Effector CD8-positive, alpha-beta T cell (primary cell): ENCODE measurements at places on chromosomes 6 and 20.
A peak's percentile ranks its signal among the peaks of the same experiment; 100 is the strongest.

GRCh38 chr20:24661255-24661654, 191.8 kb downstream of the SYNDIG1 start:
- DNase-seq, result no peak

DNA sequence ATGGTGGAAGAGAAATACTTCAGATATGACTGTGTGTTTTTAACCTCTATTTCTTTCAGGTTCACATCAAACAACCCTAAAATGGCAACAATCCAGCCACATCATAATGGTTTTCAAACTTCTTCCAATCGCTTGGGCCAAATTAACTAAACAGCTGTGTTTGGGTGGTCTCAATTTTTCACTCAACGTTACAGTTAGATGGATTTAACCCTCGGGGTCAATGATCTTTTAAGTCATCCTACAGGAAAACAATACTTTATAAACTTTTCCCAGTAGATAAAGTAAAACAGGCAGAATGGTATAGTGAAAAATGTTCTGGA, 60.4 kb downstream of the EPB41L2 start:
- DNase-seq, result no peak

GRCh38 chr6:133218852-133219251, 22.3 kb upstream of the EYA4 start:
- DNase-seq, result no peak

DNA sequence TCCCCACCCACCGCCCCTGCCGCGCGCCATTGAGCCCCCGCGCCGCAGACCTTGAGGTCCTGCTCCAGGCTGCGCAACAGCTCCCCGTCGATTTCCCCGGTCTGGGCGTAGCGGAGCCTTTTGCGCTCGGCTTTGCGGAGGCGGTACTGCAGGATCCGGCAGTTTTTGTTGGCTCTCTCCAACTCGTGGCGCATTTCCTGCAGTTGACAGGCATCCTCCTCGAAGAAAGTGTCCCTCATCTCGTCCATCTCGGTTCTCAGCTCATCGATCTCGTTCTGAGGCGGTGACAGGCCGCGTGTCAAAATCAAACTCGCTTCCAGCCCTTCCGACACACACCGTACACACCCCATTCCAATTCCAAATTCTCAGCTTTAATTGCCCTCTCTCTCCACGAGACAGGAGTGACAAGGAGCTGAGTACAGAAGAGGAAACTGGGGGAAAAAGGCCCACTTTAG, 4.3 kb downstream of the MTCL3 start:
- DNase-seq, result no peak

DNA sequence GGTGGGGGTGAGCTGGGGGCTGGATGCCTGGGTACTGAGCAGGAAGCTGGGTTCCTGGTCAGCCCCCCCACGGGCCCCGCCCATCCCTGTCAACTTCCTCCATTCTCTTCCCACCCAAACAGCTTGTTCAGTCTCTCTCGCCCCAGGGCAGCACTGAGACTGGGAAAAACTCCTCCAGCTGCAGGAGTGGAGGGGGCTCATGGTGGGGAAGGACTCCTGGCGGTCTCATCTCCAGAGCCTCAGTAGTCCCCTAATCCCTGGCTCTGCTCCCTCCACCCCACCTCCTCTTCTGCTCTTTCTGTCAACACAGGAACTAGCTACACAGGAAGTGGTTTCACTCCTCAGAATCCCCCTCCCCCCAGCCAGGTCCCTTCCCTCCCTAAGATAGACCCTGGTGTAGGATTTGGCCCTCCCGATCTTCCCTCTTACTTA, at the start of gene GPSM3:
Gene GPSM3, minus strand, starts transcription at position 36 of the 432 bp plus-strand sequence. CDS start 130 bp downstream, outside the sequence.
- DNase-seq, result peak; percentile 37

DNA sequence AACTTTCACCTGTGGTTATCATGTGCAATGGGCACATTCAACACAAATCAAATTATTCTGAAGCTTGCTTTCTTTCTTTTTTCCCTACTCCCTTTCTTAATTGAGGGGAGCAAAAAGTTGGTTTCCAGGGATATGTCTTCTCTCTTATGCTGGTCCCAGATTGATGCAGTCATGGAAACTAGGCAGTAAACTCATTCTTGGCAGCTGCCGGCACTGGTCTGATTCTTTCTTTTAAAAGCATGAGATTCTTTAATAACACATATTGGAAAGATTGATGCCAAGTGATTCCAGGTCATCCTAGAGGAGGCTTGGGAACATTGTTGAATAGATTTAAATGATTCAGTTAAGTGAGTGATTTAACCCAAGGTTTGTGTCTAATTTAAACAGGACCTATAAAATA, 29.0 kb downstream of the PTPRA start:
- no peak for DNase-seq

GRCh38 chr6:105896052-105896820, 189.9 kb upstream of the PRDM1 start:
- DNase-seq, result no peak

DNA sequence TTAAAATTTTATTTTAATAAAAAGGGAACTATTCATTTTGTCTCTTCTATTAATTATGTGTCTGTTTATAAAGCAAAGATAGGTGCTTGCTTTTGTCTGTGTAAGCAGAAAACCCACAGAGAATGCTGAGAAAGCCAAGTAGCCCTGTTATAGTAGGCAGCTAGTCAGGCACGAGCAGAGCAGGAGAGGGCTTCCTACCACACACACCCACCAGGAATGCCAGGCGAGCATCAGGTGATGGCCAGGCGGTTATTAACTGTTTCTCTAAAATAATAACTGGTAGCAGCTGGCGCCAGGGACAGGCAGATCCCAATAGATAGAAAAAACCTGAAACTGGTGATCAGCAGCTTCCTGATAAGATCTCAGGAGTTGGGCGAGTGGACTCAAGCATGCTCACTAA, 15.7 kb downstream of the C6orf15 start:
- DNase-seq, result no peak

DNA sequence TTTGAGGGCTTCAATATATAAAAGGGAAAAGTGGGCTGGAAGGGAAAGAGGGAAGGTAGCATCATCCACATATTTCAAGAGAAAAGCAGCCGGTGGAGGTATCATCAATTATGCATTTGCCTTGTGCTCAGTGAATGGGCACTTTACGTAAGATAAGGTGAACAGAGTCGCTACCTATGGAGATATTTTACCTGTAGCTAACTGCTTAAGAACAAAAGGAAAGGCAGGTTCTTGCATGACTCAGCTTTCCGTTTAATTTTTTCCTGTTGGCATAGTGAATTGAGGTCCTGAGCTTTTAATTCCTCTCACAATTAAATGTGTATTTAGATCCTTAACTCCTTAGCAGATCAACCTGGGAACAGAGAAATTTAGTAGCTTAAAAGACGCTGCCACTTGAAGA, 25.5 kb upstream of the PLCB4 start:
- no peak for DNase-seq

DNA sequence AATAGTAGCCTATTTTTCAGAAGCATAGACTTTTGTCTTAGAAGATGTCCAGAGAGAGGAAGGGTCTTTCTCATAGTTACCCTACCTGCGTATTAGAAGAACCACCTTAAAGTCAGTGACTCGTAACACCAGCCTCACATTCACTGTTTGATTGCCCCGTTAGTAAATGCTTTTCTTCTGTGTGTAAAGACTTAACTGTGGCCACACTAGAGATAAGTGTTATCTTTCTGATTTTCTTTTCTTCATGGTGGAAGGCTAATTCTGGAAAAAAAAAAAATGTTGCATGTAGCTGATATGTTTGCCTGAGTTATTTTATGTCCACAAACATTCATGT, 83.9 kb downstream of the SAMD3 start:
- DNase-seq, result no peak

DNA sequence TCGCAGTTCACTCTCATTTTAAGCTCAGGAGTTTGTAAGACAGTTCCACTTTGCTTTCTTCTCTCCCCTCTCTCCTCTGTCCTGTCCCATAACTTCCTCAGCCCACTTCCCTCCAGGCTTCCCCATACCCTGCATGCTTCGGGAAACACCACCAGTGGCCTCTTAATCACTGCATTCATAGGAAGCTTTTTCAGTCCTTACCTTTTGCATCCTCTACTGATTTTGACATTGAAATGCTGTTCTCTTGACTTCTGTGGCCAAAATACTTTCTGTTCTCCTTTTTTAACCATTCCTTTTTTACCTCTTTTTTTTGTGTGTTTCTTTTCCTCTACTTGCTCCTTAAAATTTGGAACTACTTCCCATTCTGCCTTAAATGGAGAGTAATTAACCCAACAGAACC, 69.7 kb downstream of the HIVEP1 start:
- DNase-seq, result no peak

- no peak for DNase-seq
These were observed 6.8 kb downstream of the BNIP5 start for GRCh38 chr6:36329798-36330291.

DNA sequence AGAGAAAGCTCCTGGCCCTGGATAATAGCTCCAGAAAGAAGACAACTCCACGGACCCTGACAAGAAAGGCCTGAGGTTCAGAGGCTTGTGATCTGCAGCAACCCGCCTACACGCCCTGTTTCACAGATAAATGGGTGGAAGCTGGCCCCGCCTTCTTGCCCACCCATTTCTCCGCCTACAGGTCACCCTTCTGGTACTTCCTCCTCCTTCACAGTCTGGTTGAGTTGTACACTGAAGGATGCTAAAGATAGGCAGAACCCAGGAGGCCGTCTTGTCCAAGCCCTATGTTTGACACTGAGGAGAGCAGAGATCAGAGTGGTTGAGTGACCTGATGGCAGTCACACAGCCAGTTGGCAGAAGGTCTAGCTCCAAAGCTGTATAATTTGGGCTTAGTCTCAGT, 34.2 kb upstream of the MDGA1 start:
- no peak for DNase-seq

GRCh38 chr6:1200081-1200408, 111.9 kb upstream of the FOXQ1 start:
- DNase-seq, result no peak

- DNase-seq, result no peak
These were observed 175.1 kb downstream of the ARHGAP18 start for GRCh38 chr6:129534926-129535325.

- no peak for DNase-seq
These were observed 150.7 kb downstream of the RIMS1 start for GRCh38 chr6:72037006-72037405.

DNA sequence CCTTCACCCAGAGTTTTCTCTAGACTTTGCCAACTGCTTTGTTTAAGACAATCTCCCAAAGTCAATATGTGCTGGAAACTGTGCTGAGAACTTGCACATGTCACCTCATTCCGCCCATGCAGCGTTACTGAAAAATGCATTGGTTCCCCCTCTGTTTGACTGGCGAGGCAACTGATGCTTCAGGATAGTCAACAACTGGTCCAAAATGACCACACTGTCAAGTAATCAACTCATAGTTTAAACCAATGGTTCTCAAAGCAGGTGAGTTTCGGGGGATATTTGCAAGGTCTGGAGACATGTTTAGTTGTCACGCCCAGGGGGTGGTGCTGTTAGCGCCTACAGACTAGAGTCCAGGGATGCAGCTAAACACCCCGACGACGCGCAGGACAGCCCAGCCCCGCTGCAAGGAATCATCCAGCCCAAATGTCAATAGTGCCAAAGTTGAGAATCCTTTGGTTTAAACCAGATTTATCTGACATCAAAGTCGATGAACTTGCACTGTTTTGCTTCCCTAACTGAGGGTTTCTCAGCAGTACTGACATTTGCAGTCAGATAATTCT, 170.0 kb downstream of the ZNF217 start:
- no peak for DNase-seq

DNA sequence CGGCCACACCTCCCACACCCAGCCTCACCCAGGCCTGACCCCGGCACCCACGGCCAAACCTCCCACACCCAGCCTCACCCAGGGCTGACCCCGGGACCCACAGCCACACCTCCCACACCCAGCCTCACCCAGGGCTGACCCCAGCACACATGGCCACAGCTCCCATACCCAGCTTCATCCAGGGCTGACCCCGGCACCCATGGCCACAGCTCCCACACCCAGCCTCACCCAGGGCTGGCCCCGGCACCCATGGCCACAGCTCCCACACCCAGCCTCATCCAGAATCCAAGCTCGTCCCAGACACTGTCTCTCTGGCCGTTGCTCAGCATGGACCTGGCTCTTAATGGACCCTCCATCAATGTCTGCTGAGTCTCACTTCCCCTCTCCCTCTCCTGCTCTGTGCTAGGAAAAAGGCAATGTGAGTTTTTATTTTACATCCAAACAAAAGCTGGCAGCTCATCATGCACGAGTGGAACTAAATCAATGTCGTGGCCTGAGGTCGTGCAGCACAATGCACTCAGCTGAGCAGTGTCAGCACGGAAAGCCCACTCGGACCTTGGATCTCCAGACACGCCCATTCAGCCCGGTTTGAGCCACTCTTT, 36.1 kb downstream of the NINL start:
- DNase-seq, result no peak

DNA sequence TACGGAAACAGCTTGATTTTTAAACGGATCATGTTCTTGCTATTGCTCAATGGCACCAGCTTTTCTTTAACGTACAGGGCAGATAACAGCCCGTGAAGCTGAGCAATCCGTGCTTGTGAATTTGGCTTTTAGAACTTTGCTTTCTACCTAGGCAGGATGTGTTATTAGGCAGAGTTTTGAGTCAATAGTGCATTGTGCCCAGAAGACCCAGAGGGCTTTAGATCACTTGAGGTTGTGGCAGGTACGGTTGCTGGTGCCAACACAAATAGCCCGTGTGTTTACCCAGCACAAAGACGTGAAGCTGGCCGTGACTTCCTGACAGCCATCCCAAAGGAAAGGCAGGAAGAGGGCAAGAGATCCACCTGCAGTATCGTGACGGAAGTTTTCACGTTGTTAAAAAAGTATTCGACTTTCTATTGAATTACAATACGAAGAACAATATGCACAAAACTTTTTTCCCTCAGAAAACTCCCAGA, 117.4 kb upstream of the FRMD1 start:
- DNase-seq, result no peak

GRCh38 chr20:8524101-8525016, 392.3 kb downstream of the PLCB1 start:
- no peak for DNase-seq

DNA sequence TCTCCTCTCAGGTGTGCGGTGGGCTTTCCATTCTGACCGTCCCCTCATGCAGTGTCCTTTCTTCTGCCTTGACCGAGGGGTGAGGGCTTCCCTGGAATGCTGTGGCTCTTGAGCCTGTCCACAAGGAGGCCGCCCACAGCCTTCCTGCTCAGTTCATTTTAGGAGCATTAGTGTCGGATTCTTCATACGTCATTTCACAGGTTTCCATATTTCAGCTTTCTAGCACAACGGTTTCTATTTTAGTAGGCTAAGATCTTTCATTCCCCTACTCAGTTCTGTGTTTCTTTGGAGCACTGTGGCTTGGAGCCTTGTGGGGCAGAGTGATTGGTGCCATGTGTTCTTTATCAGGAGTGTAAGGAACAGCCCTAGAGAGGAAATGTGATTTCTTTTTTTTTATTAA, 5.5 kb downstream of the PPP1R3G start:
- no peak for DNase-seq

DNA sequence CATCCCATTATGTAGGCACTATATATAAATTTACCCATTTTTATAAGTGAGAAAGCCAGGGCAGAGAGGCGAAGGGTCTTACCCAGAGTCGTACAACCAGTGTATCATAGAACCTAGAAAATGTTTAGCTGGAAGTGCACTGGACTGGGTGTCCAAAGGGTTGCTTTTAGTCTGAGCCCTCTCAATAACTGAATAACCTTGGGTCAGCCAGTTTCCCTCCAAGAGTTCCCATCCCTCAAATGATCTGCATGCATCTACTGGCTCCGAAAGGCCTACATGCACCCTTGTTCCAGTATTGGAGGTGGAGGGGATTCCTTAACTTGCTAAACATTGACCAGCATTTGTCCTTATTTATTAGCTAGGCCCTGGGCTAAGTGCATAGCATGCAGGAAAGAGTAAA, 3.8 kb downstream of the SNPH start:
- DNase-seq, result no peak

- DNase-seq, result no peak
These were observed 6.0 kb downstream of the FUCA2 start for GRCh38 chr6:143505537-143505936.
